ENCODE measurements at places on chromosomes 6 and 20.

DNA sequence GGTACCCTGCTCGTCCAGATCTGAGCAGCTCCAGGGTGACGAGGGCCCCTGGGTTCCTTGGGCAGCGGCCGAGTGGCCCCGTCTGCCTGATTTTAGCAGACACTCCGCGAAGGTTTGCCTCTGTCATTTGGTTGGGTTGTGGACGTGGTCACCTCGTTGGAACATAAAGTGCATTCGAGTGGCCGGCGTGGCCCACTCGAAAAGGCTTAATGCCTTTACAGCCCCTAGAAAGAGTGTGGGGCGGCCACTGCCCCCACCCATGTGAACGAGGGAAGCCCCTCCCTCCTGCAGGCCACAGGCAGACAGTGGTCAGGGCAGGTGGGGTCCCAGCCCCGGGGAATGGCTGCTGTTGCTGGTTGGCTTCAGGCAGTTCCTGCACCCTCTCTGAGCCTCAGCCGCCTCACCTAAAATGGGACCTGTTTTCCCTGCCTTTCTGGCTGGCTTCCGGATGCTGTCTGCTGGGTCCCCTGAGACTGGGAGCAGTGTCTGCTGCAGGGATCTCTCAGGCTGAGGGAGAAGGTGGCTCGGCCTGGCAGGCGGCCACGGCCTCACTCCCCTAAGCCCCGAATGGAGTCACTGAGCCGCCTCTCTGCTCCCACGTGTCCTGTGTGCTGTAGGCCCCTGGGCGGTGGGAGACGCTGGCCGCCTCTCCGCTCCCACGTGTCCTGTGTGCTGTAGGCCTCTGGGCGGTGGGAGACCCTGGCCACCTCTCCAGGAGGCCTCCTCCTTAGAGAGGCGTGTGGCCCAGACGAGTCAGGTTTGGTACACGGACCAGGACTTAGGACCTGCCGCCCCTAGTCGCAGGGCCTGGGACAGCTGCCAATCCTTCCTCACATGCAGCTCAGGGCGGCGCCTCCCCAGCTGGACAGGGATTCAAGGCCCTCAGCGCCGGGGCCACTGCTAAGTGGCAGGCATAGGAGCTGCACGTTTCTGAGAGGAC, 233.0 kb downstream of the ERMARD start:
- no peak for DNase-seq

- no peak for DNase-seq
Measured at GRCh38 chr20:9427430-9428291, 86.7 kb upstream of the LAMP5 start.

GRCh38 chr6:126939784-126940183, 178.7 kb upstream of the RSPO3 start:
- no peak for DNase-seq

- DNase-seq, result no peak
Measured at GRCh38 chr6:143127941-143128680, 67.4 kb downstream of the AIG1 start.

DNA sequence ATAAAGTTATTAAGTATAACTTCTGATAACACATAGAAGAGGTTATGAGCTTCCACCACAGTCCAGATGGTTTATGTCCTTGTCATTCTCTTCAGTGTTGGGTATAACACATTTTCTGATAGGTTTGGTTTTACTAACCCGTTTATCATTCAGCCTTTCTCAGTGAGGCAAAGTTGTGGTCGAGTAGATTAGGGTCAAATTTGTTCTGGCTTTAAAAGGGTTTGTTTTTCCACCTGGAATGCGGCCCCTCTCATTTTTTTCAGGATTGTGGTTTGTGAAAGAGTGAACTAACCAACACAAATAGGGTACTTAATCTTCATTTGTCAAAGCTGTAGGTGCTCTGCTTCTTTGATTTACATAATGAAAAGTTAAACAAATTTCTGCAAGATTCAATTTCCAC, 204.2 kb upstream of the ASCC3 start:
- no peak for DNase-seq

GRCh38 chr6:95530176-95530819, 47.0 kb upstream of the MANEA start:
- no peak for DNase-seq

DNA sequence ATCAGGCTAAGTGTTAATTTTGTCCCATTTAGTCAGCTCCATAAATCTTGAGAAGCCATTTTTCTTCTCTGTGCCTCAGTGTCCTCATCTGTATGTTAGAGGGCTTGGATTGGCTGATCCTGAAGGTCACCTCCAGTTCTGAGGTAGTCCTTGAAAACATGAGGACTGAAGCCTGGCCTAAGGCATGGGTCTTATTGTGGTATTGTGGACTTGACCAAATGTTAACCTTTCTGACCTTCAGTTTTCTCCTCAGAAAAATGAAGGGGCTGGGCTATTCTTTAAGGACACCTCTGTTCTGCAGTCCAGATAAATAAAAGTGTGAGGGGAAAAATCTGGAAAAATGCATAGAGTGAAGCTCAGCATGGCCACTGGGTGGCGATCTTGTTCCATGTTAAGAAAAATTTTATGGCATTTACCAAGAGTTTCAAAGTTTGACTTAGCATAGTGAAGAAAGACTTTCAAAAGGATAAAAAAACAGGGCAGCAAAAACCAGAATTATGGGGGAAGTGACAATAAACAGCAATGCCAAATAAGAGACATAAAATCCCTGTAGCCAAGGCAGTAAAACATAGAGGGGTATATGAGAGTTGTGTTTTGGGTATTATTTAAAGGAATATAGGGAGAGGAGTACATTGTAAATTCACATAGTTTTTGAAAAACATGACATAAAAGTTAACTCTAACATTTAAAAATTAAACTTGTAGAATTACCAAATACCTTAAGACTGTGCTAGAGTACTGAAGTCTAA, 13.2 kb upstream of the TFB1M start:
- peak; percentile 40 for DNase-seq

DNA sequence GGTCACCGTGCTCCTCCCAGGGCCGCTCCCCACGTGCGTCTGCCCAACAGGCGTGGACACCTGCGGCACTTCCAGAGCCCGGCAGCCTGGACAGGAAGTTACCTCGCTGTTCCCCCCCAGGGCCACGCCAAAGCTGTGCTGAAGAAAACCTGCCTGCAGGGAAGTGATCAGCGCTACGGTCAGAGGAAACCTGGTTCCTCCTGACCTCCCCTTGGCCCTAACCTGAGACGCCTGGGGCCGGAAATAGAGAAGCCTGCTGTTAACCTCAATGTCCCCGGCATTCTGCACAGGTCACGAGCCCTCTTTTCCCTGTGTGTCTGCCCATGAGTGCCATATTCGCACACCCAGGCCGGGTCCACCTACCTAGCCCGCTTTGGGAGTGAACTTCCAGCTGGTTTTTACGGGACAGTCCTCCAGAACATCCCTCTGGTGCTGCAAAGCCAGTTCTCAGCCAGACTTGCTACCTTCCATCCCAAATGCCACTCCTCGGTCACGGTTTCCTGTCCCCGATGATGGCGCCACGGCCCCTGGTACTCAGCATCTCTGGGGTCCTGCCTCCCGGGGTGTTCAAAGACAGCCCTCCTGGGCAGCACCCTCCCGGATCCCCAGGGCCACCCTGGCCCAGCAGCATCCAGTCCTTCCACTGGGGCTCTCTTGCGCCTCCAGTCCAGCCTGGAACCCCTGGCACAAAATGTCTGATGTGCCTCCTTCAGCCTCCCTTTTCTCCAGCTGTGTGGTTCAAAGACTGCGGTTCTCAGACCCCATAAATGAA, 12.0 kb upstream of the IRF4 start:
- no peak for DNase-seq

DNA sequence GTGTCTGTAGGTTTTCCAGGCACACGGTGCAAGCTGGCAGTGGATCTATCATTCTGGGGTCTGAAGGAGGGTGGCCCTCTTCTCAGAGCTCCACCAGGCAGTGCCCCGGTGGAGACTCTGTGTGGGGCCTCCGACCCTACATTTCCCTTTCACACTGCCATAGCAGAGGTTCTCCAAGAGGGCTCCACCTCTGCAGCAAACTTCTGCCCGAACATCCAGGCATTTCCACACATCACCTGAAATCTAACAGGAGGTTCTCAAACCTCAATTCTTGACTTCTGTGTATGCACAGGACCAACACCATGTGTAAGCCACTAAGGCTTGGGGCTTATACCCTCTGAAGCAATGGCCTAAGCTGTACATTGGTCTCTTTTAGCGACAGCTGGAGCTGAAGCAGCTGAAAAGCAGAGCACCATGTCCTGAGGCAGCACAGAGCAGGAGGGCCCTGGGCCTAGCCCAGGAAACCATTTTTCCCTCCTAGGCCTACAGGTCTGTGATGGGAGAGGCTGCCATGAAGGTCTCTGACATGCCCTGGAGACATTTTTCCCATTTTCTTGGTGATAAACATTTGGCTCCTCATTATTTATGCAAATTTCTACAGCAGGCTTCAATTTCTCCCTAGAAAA, 253.3 kb downstream of the ERMARD start:
- no peak for DNase-seq

DNA sequence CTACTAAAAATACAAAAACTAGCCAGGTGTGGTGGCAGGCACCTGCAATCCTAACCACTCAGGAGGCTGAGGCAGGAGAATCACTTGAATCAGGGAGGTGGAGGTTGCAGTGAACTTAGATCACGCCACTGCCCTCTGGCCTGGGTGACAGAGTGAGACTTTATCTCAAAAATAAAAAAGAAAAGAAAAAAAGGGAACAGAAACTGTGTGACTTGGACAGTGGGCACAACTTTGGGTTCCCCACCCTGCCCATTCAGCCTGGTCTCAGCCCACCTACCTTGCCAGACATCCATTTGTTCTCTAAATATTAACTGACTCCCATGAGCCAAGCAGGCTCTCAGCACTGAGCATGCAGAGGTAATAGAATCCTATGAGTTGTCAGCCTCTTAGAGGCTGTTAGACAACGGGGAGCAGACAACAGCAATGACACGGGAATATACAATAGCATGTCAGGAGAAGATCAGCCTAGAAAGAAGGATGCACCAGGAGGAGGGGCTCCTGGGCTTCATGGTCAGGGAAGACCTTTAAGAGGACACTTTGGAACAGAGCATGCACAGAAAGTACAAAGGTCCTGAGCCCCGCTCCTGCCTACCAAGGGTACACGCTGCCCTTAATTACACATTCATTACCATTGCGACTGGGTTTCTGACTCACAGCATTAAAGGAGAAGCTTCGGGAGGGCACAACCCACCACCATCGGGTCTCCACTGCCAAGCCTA, 20.0 kb downstream of the FAM209B start:
- DNase-seq, result no peak
